ENCODE measurements at places on chromosomes 11 and 22. TPM values are rescaled to one million over a fixed set of nuclear protein-coding genes. Genes with fewer than 3 reads are reported as not detected.
A peak's percentile ranks its signal among the peaks of the same experiment; 100 is the strongest.

DNA sequence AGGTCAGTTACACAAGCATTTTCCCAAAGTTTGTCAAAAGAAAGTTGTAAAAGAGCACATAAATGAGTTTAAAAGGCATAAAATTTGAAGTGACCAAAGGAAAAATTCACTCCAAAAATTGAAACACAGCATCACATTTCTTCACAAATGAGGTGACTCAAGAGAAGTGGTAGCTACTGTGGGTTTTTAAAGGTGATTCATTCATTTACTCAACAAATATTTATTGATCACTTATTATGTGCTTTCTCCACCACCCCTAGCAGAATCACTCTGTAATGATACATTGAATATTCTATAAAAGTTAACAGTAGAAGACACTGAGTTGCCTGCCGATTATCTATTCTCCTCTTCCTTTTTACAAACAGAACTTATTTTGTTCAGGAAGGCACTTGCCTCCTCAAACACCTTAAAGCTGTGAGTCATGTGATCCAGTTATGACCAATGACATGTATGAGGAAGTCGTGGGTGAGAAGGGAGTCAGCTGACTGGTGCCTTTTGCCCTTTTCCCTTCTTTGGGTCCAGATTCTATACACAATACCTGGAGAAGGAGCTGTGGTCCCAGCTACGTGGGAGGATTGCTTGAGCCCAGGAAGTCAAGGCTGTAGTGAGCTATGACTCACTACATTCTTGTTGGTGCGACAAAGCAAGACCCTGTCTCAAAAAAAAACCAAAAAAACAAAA, 67.7 kb upstream of the CLNS1A start:
- no peak for DNase-seq

GRCh38 chr11:125062218-125062930, 731 bp upstream of the SLC37A2 start:
- DNase-seq = no peak

GRCh38 chr11:133180201-133180600, 352.1 kb downstream of the OPCML start:
- DNase-seq = no peak

DNA sequence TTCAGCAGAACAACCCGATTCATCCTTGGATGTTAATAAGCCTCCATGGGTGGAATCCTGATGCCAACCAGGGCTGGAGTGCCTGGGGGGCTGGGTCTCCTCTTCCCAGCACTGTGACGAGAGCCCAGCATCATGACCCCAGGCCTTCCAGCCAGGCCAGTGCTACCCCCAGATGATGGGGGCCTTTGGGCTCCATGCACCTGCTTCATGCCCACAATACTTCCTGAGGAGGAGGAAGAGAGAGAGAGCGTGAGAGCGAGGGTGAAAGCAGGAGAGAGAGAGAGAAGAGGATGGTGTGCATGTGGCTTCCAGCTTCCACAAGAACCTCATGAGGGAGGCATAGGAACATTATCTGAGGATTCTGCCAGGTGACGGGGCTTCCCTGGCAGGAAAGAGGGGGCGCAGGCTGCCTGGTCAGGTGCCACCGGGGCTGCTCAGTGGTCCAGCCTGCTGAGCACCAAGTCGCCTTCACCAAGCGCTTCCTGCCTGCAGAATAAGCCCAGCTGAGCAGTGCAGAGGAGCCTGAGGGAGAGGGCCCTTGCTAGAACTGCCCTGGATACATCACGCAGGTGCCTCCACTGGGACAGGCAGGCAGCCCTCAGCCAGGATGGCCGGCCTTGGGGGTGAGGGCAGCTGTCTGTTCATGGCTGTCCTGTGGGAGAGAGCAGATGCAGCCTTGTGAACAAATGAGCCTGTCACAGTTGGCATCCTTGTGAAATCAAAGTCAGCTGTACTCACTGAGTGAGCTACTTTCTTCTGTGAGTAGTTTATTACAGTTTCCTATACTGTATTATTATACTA, 243.3 kb upstream of the B3GAT1 start:
- DNase-seq = no peak

- no peak for DNase-seq
Observed at GRCh38 chr11:21289686-21290085, 620.3 kb downstream of the NELL1 start.

GRCh38 chr11:82559609-82560008, 174.1 kb downstream of the FAM181B start:
- no peak for DNase-seq

DNA sequence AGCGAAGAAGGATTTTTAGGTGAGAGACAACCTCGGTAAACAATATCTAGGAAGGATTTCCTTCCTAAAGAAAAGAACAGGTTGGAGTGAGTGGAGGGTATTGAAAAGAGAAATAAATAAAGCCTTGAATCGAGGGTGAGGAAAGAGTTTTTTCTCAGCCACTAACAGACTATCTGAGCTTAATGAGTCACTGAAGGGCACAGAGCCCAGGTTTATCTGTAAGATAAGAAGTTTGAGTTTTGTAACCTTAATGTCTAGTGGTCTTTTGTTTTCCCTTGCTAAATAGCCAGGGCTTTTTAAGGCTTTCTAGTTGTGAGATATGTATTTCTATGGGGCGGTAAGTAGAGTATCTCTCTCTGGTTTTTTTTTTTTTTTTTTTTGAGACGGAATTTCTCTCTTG, 394.5 kb upstream of the KIRREL3 start:
- peak; percentile 27 for DNase-seq

GRCh38 chr22:24985826-24986214, 33.3 kb downstream of the KIAA1671 start:
- no peak for DNase-seq

DNA sequence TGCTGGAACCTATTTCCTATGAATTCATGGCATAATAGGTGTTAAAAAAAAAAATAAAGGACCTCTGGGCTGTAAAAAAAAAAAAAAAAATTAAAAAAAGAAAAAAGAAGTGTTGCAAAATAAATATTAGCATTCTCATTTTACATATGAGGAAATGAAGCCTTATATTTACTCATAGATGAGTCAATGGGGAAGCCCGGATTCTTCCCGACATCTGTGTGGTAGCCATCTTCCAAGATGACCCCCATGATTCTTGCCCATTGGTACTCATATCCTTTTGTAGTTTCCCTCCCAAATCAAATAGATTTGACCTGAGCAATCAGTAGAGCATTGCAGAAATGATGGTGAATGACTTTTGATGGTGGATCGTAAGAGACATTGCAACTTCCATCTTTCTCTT, 3.0 kb upstream of the SWAP70 start:
- DNase-seq = no peak

GRCh38 chr11:72821221-72821919, 7.2 kb downstream of the ATG16L2 start:
- DNase-seq = peak; percentile 34

DNA sequence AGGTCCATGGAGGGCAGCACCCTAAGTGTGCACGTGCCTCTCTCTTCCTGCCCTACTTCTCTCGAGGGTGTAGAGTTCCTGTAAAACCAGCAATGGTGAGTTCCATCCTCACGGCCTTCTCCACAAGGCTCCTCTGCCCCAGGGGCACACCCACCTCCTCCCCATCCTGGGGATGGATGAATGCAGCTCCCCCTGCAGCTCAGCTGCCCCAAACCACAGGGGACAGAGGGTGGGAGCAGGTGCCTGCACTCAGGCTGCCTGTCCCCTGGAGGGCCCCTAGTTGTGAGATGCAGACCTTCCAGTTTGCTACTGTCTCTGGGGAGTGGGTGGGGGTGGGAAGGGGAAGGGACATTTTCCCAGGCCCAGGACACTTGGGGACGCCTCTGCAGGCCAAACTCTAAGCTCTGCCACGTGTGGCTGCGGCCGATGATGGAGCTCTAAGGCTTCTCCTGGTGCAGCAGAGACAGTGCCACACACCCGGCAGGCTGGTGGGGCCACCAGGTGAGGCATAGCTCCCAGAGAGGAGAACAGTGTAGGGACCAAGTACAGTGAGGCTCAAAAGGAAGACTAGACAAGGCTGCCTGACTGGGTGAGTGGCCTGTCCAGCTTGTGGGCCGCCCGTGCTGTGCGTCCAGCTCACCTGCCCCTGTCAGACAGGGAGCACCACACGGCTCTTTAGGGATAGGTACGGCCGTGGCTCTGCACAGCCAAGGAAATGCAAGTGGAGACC, 540.9 kb downstream of the TBC1D22A start:
- no peak for DNase-seq

- DNase-seq = no peak
Observed at GRCh38 chr22:40216041-40216756, 38.5 kb downstream of the TNRC6B start.

- no peak for DNase-seq
Observed at GRCh38 chr11:34977089-34977912, 60.9 kb downstream of the PDHX start.

Gene SEC14L3
- not detected for total RNA-seq

Gene RFPL2
- not detected for total RNA-seq

Gene PGR
- 1.6 TPM for total RNA-seq
